Iris pigment epithelial cell (primary cell): ENCODE measurements at places on chromosomes 2 and 18.

DNA sequence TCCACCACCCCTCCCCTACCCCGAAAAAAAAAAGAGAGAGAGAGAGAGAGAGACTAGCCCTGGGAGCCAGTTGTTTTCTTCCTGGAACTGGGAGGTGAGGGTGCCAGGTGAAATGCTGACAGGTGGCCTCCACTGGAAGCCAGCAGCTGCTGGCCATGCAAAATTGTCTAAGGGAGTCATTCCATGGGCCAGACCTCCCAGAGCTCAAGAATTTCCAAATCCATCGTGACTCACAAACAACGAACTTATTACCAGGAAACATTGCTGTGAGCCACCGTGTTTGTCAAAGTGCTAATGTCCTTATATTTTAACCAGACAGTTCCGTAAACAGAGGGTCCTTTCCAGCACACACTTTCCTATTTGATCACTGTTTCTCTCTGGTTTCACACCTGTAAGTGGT, 68.5 kb upstream of the PID1 start:
- DNase-seq: peak; percentile 28

GRCh38 chr2:202680512-202680911, 45.7 kb downstream of the FAM117B start:
- no peak for DNase-seq

DNA sequence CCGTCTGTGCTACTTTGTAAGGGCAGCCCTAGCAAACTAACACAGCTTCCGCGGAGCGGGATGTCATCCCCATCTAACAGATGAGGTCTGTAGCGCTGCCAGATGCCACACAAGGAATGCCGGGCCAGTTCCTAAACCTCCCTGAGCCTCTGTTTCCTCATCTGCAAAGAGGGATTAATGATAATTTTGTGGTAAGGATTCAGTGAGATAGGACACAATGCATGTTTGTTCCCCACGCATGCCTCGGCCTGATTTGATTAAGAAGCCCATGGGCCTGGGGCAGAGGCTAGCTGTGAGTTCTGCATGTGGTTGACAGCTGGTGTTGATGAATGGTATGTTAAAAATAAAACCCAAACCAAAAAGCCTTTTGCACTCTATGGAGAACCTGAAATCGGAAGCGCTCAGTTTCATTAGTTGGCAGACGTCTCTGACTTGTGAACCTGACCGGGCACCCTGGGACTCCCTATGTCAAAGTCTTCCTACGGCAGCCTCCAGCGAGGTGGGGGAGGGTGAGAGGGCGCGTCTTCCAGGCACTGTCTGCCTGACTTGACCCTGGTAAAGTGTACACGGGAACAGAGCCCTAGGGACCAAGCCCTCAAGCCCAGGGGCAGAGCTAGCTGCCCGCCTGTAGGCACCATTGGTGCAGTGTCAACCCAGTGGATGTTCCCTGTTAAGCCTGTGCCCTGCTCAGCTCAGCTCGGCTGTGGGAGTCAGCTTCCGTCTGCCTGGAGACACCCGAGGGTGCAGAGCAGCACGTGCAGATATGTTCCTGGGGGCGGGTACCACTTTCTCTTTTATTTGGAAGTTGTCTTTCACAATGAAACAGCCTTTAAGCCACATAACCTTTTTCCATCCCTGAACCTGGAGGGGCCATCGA, 14.8 kb upstream of the INHBB start:
- no peak for DNase-seq

DNA sequence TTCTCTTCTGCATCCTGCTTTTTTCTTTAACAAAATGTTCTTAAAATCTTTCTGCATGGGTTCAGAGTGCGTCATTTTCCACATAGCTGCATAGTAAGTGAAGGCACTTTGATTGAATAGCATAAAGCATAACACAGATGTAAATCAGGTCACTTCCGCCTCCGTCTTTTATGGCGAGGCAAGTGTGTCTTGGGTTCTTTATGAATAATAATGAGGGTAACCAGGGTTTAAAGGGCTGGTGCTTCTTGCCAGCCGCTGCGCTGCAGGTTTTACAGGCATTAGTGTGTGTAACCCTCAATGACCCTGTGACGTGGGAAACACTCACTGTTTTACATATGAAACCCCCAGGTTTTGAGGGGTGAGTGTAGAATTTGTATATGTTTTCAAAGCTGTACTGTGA, 164.2 kb downstream of the MYT1L start:
- no peak for DNase-seq

- DNase-seq: no peak
Observed at GRCh38 chr2:120866483-120867140, 130.9 kb downstream of the GLI2 start.

- DNase-seq: no peak
Observed at GRCh38 chr18:50131591-50131990, 63.4 kb downstream of the MYO5B start.

DNA sequence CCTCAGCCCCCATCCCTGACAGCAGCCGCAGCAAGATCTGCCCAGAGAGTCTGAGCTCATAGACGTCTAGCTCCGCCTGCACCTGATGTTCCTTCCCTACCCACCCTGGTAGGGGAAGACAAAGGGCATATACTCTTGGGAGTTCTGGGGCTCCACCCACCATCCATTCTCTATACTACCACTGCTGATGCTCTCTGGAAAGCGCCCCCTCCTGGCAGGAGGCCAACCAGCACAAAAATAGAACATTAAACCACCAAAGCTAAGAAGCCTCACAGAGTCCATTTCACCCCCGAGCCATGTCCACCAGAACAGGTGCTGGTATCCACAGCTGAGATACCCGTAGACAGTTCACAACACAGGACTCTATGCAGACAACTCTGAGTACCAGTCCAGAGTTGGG, 662.6 kb upstream of the FAM98A start:
- DNase-seq: no peak

DNA sequence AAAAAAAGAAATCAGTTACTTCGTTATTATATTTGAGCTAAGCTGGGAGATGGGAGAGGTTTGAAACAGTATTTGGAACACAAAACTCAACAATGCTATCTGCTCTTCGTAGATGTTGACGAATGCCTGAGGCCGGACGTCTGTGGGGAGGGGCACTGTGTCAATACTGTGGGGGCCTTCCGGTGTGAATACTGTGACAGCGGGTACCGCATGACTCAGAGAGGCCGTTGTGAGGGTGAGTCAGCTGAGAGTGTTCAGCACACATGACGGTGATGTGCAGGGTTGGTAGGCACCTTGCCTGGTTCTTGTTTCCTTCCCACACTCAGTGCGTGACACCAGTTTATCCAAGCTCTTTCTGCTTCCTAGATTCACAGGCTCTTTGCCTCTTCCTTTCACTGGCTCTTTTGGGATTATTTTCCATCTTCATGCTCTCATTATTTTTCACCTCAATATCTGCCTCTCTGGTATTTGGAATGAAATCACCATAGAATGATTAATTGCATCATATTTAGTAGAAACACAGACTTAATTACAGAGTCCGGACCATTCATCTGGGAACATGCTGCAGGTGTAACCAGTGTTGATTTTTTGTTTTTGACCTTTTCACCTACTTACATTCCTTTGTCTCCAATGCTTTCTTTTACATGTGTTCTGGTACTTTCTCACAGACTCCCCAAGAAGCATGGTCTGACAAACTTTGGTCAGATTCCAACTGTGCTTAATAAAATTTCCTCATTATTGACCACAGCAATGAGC, 200.6 kb upstream of the RASGRP3 start:
- peak; percentile 95 for DNase-seq

DNA sequence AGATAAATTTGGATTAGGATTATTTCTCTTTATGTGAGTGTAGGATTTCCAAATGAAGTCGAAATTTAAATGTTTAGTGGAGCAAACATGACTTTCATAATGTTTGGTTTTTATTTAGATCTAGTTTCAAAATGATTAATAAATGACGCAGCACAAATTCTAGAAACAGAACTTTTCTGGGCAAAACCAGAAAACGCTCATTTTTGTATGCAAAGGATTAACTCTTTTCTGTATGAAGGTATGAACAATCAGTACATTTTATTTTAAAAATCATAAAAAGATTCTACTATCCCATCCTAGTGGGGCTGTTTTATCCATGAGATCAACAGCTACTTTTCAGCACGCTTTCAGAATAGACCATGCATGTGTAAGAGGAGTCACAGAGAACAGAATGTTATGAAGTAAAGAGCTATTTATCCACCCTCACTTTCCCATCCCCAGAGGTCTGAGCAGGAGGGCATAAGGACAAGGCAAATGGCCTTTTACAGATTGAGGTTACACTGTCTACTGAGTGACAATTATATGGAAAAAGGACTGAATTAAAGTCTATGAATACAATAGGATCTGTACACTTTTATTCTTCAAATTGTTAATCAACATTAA, 270.8 kb downstream of the ZEB2 start:
- no peak for DNase-seq

- no peak for DNase-seq
Observed at GRCh38 chr2:568639-569235, 108.5 kb downstream of the TMEM18 start.

GRCh38 chr2:131413148-131413747, 49.3 kb upstream of the RAB6D start:
- DNase-seq: peak; percentile 59
